ENCODE measurements at places on chromosomes 1 and 21. TPM values are rescaled to one million over a fixed set of nuclear protein-coding genes. Genes with fewer than 3 reads are reported as not detected.

ARHGEF16 gene
- total RNA-seq = not detected

ACTA1 gene
- total RNA-seq = not detected

TFF2 gene
- total RNA-seq = not detected

PDE9A gene
- total RNA-seq = 10.4 TPM

TCHHL1 gene
- not detected for total RNA-seq

FAM72C gene
- 17.5 TPM for total RNA-seq

PLEKHN1 gene
- total RNA-seq = 2.2 TPM

CATSPERE gene
- 0.50 TPM for total RNA-seq

MYBPH gene
- total RNA-seq = not detected

KRTAP15-1 gene
- not detected for total RNA-seq

PRCC gene
- 83.3 TPM for total RNA-seq

MYOG gene
- not detected for total RNA-seq

UAP1 gene
- total RNA-seq = 21.6 TPM

SMIM11 gene
- 16.3 TPM for total RNA-seq

CD53 gene
- 443 TPM for total RNA-seq

RNF19B gene
- total RNA-seq = 30.3 TPM

UTP11 gene
- 47.0 TPM for total RNA-seq

PLEKHA6 gene
- 0.23 TPM for total RNA-seq

FAAH gene
- total RNA-seq = 5.1 TPM

KRTAP19-2 gene
- total RNA-seq = not detected

TSSK3 gene
- 1.7 TPM for total RNA-seq

COL11A1 gene
- not detected for total RNA-seq

VWA1 gene
- total RNA-seq = 0.68 TPM

DPM3 gene
- total RNA-seq = 41.6 TPM

RWDD3 gene
- 15.3 TPM for total RNA-seq

AMY1C gene
- total RNA-seq = not detected

LRRC42 gene
- 23.4 TPM for total RNA-seq

CHIT1 gene
- total RNA-seq = 0.18 TPM

BRDT gene
- not detected for total RNA-seq

BARHL2 gene
- total RNA-seq = not detected

LAD1 gene
- not detected for total RNA-seq

TMPRSS15 gene
- not detected for total RNA-seq

DIO1 gene
- total RNA-seq = not detected

LCE1D gene
- not detected for total RNA-seq

CBR1 gene
- 48.7 TPM for total RNA-seq

LCE2B gene
- total RNA-seq = not detected

BEST4 gene
- total RNA-seq = 0.55 TPM

IQGAP3 gene
- 16.4 TPM for total RNA-seq

ABCA4 gene
- not detected for total RNA-seq

CNN3 gene
- total RNA-seq = 1.7 TPM

AQP10 gene
- not detected for total RNA-seq

ATP6V1G3 gene
- total RNA-seq = not detected

KCNA3 gene
- 56.0 TPM for total RNA-seq

S100A7 gene
- not detected for total RNA-seq

TNNI3K gene
- total RNA-seq = not detected

SERPINC1 gene
- 0.43 TPM for total RNA-seq

RHBDL2 gene
- total RNA-seq = not detected

All from T-helper 2 cell treated with Interferon-gamma antibody and Interleukin-4, amounts not matched to agents 100 ng/mL and 5 ng/mL, for 36 hours (primary cell).